Smooth muscle cell of the coronary artery (primary cell): ENCODE measurements at places on chromosomes 5 and 9. TPM values are rescaled to one million over a fixed set of nuclear protein-coding genes. Genes with fewer than 3 reads are reported as not detected.

Gene EMB
- total RNA-seq, result 0.94 and 32.7 TPM in 2 replicates

Gene RASEF
- 0.30 and 0.70 TPM in 2 replicates for total RNA-seq

Gene PCDHGA6
- total RNA-seq, result 2.2 and 2.3 TPM in 2 replicates

Gene PITX1
- total RNA-seq, result 0.12 and 0.68 TPM in 2 replicates

Gene HSPB3
- 0.45 and 1.6 TPM in 2 replicates for total RNA-seq

Gene LRRC19
- total RNA-seq, result not detected in 2 replicates

Gene DMRTA1
- 0.12 and 0.30 TPM in 2 replicates for total RNA-seq

Gene NMUR2
- total RNA-seq, result not detected in 2 replicates

Gene ARAP3
- 0.94 and 14.1 TPM in 2 replicates for total RNA-seq

Gene ITGA1
- 10.2 and 48.3 TPM in 2 replicates for total RNA-seq

Gene IFNA2
- not detected in 2 replicates for total RNA-seq

Gene CYLC2
- total RNA-seq, result not detected in 2 replicates

Gene ADAMTS6
- 51.0 and 103 TPM in 2 replicates for total RNA-seq

Gene SARDH
- total RNA-seq, result 1.2 and 4.3 TPM in 2 replicates

Gene GMCL2
- total RNA-seq, result not detected in 2 replicates

Gene PCSK5
- total RNA-seq, result 5.0 and 9.8 TPM in 2 replicates

Gene MSX2
- 0.08 and 4.6 TPM in 2 replicates for total RNA-seq

Gene SEMA6A
- under 0.01 and 0.08 TPM in 2 replicates for total RNA-seq

Gene OBP2A
- not detected in 2 replicates for total RNA-seq

Gene IDNK
- total RNA-seq, result 3.7 and 4.1 TPM in 2 replicates

Gene GFI1B
- total RNA-seq, result 0.60 TPM in 1 of 2 replicates, not detected in the other

Gene TLR4
- total RNA-seq, result 7.1 and 83.6 TPM in 2 replicates

Gene HK3
- 0.08 and 0.23 TPM in 2 replicates for total RNA-seq

Gene NEUROG1
- total RNA-seq, result not detected in 2 replicates

Gene GDF9
- total RNA-seq, result under 0.01 and 0.47 TPM in 2 replicates

Gene GPRIN1
- 0.70 and 0.83 TPM in 2 replicates for total RNA-seq

Gene GRXCR2
- total RNA-seq, result not detected in 2 replicates

Gene LHX3
- not detected in 2 replicates for total RNA-seq

Gene RGS7BP
- 0.23 and 0.83 TPM in 2 replicates for total RNA-seq

Gene DMRT1
- total RNA-seq, result not detected in 2 replicates

Gene CDC25C
- total RNA-seq, result 2.3 TPM in 1 of 2 replicates, not detected in the other

Gene CAVIN4
- 1.1 and 1.4 TPM in 2 replicates for total RNA-seq

Gene PCDHGA9
- total RNA-seq, result 1.7 and 2.8 TPM in 2 replicates

Gene SHROOM1
- 1.1 and 3.2 TPM in 2 replicates for total RNA-seq
